ENCODE measurements at places on chromosomes 13 and 19.

GRCh38 chr19:22603518-22604440, 30.3 kb upstream of the ZNF492 start:
- DNase-seq: no peak

DNA sequence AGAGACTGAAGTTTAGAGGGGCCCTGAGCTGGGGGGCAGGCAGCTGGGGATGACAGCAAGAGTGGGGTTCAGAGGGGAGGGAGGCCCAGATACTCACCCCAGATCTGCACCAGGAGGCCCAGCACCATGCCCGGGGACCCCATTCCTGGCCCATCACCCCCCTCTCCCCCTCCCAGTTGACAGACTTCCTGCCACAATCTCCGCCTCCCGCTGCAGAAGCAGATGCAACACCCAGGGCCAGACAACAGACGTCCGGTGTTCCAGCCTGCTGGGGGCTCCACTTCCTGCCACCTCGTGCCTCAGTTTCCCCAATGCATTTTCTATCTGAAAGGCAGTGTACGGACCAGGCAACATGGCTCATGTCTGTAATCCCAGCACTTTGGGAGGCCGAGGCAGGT, at the start of gene TMIGD2:
Gene TMIGD2 (minus strand): TSS at position 147 of the 398 bp plus-strand sequence. CDS start 4 bp downstream, at position 143.
- no peak for DNase-seq

DNA sequence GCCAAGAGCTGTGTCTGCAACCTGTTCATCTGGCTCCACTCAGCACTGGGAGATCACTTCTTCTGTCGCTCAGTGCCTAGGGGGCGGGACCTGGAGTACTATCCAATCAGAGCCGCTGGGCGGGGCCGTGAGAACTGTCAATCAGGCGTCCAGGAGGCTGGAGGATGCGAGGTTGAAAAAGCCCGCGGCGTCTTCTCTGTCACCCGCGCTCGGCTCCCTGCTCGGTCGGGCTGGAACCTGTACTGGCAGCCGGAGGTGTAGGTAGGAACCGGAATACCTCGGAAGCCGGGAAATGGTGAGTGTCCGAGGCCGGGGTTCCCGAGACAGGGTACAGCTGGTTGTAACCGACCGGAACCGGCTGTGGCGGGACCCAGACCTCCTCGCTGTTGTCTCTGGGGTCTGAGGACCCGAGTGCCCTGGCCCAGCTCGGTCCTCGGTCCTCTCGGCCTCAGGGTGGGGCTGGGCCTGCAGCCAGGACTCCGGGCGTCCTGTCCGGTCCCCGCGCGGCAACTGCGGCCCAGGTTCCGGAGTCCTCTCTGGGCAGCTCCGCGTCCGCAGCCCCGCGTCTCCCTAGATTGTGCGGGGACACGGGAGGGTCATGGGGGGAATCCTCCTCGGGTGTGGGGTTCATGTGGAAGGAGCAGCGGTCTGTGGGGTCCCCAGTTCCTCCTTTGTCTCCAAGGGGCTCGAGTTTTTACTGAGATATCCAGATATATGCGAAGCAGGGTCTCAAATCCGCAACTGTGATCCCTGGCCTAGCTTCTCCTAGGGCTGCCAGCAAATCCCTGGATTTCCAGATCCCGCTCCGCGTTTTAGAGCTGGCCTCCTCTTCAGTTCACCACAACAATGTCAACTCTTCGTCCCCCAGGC, 42.6 kb downstream of the ZNF627 start:
- DNase-seq: peak; percentile 59

GRCh38 chr13:43023289-43023963, at the start of gene DNAJC15:
DNAJC15 (plus strand) TSS chr13:43023586; CDS start chr13:43023627, 41 bp downstream.
- DNase-seq: no peak

- no peak for DNase-seq
Observed at GRCh38 chr19:4744451-4745174, 21.0 kb upstream of the DPP9 start.

DNA sequence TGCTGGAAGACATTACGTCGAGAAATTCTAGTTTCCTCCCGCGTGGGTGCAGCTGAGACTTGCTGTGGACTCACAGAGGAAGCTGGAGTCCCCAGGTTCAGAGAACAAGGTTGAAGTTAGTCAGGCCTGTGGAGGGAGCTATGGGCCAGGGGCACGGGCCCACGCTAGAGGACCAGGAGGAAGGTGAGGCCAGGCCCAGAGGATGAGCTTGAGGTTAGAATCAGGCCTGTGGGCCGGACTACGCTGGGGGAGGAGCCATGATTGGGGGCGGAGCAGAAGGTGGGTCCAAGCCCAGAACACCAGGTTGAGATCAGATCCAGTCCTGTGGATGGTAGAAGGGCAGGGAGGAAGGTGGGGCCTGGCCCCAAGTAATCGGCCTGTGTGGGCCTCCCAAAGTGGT, 32.6 kb downstream of the ZNF846 start:
- DNase-seq: no peak

DNA sequence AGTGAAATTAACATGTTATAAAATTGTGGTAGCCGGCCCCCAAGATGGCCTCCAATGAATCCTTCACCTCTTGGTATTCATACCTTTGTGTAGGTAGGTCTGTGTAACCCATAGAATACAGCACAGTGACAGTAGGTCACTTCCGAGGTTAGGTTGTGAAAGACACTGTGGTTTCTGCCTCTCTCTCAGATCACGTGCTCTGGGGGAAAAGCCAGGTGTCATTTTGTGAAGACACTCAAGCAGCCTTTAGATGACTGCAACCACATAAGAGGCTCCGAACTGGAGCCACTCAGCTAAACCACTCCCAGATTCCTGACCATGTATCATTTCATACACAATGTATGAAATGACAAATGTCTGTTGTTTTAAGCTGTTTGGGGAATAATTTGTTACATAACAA, 9.8 kb upstream of the USPL1 start:
- DNase-seq: no peak

GRCh38 chr19:1163934-1164683, 10.0 kb downstream of the SBNO2 start:
- no peak for DNase-seq

DNA sequence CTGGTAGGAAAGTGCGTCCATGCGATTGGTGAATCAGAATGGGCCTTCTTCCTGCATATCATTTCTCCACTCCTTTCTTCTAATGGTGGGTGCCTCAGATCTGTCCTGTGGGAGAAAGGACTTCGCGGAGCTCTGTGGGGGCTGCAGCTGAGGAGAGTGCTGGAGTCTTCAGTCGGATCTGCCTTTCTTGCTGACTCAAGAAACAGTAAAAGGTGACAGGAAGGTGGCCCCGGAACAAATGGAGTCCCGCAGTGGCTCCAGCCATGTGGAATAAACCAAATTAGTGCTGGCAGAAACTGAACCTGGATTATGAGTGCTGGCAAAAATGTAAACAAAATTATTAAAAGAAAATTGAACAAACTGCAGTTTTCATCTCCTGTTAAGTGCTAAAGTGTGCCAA, 15.1 kb upstream of the GAS6 start:
- DNase-seq: no peak

- no peak for DNase-seq
Observed at GRCh38 chr19:1920644-1921043, 15.4 kb downstream of the ADAT3 start.

GRCh38 chr13:28657784-28658538, 969 bp upstream of the POMP start:
- DNase-seq: no peak

GRCh38 chr13:92315265-92315664, 911.3 kb upstream of the GPC6 start:
- DNase-seq: no peak

DNA sequence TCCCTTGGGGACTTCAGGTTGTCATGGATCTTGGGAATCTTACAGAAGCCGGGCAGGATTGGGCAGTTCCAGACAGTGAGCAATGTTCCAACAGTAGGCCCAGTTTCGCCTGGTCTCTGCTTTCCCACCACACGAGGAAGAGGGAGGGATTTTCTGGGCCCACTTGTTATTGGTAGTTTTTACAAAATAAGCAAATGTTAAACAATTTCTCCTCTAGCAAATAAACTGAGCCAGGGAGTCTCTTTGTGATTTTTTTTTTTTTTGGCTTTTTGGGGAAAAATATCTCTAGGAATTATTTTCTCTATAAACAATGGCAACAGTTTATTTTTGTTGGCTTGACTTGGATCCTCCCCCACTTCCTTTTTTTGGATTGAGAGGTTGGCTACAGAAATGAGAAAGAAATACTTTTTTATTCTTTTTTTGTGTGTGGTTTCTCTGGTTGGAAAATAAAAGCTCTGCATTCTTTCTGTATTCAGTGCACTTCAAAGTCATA, 89.3 kb downstream of the TM9SF2 start:
- DNase-seq: no peak

DNA sequence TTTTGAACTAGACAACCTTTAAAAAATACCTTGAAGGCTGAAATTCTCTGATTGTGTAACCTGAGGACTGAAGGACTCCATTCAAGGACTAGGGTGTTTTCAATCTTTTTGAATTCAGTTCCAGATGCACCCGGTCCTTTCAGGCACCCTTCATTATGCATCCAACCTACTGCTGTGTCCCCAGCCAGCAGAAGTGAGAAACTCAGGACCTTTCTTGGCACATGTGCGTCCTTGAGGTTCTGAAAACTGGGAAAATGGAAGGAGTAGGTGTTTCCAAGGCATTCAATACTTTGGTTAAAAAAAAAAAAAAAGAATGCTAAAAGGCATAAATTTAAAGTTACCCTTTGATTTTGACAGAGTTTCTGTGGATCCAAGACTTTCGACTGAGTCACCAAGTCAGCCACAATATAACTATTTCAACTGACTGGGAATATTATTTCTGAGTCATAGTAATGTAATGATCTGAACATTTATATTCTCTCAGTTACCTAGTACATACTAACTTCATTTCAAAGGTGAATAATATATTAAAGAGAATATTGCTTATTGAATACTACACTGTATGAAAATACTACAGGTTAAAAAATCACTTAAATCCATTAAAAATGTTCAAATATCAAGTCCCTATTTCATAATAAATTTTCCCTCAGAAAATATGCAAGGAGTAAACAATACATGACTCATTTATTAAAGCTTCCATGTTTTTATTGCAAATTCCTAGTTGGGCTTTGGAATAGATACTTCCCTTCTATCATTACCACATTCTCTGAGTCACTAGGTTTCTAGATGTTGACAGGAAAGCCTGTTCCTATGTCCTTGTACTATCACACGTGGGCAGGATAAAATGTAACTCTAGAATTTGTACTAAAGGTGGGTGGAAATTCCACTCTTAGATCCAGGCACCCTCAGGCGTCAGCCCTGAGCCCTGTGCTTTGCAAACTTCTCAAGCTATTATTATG, 2.4 kb upstream of the ITGBL1 start:
- peak; percentile 83 for DNase-seq

GRCh38 chr13:33351319-33351718, 65.8 kb upstream of the STARD13 start:
- DNase-seq: peak; percentile 16

DNA sequence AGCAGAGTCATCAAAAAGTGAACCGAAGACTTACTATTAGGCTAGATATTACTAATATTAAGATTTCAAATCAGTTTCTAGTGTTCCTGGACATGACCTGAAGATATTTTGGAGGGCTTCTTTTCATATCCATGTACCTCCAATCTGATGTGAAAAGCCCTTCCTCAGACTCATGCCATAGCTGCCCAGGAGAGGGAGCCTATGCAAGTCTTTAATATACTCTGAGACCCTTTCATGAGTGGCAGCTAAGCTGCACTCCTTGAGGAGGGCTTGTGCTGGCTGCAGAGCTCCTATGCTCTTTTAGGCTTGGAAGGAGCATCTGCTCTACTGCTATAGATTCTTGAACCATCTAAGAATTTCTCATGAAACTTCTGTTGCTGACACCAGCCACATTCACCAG, 715.3 kb downstream of the OLFM4 start:
- DNase-seq: no peak

GRCh38 chr13:109652531-109652930, 133.9 kb downstream of the IRS2 start:
- DNase-seq: no peak

GRCh38 chr13:19184176-19184575, 2.6 kb upstream of the TUBA3C start:
- DNase-seq: no peak

DNA sequence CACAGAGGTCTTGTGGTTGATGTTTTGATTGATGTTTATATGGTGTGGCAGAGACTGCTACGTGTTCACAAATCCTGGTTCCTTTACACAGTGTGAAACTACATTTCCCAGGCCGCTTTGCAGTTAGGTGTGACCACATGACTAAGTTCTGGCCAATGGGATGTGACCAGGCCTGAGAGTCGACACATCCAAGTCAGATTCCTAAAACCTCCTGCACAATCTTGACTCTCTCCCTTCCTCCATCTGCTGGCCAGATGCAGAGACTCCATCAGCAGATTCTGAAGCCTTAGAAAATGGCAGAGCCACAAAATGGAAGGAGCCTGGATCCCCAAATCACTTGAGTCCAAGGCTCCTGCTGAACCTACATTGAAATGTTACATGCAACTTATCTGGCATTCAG, 12.6 kb downstream of the CD37 start:
- DNase-seq: no peak

DNA sequence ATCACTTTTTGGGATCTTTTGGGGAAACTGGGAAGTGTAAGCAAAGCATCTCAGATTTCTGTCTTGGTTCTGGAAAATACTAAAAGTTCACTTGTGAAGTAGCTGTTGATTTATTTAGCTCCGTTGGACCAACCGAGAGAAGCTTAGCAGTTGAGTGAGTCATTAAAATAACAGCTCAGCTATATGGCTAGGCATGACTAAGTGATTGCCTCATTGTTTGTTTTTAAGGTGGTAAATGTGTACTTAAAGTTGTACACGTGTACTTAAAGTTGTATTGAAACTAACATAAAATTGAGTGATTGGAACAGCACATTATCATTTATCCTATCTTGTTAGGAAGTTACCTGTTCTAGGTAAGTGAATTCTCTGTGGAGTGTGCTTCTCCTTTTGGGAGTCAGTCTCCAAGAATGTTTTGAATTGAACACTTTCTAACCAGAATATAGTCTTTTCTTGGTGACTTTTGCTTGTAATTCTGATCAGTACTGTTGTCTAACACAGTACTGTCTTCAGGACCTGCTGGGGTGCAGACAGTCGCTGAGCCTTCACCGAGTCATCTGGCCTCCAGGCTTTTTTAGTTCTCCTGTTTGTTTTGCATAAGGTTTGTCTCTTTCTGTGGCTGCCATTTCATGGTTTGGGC, 2.9 kb upstream of the DCUN1D2 start:
- DNase-seq: peak; percentile 94

DNA sequence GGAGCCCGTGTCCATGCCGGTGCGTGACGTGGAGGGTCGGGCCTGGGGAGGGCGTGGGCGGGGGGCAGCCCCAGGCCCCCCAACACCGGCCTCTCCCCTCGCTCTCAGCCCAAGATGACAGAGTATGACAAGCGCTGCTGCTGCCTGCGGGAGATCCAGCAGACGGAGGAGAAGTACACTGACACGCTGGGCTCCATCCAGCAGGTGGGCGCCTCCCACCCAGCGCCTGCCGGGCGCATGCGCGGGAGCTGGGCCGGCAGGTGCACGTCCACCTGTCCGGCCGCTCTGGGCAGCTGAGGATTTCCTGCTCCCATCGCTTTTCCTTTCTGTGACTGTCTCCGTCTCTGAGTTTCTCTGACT, 49.8 kb downstream of the VAV1 start:
- DNase-seq: no peak

All from epithelial cell of proximal tubule (primary cell).